ENCODE measurements at places on chromosomes 5 and 9.

DNA sequence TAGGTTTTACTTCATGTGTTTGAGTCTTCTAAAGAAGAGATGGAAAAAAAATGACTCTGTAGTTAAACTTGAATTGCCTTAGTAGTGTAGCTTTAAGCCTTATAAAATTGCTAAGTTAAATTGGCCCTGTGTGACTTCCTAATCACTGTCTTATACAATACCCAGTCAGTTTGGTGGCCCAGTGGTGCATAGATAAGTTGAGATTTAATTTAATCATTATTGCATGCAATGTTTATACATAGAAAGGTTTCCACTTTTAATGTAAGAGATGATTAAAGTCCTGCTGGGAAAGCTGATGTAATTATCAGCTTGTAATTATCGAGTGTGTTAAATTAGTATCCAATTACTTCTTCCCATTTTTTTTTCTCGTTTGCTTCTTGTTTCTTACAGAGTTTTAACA is 187.1 kb downstream of the TRIO start:
- no peak for DNase-seq

- DNase-seq = no peak
These were observed 77.8 kb downstream of the HRH2 start for GRCh38 chr5:175735701-175736100.

DNA sequence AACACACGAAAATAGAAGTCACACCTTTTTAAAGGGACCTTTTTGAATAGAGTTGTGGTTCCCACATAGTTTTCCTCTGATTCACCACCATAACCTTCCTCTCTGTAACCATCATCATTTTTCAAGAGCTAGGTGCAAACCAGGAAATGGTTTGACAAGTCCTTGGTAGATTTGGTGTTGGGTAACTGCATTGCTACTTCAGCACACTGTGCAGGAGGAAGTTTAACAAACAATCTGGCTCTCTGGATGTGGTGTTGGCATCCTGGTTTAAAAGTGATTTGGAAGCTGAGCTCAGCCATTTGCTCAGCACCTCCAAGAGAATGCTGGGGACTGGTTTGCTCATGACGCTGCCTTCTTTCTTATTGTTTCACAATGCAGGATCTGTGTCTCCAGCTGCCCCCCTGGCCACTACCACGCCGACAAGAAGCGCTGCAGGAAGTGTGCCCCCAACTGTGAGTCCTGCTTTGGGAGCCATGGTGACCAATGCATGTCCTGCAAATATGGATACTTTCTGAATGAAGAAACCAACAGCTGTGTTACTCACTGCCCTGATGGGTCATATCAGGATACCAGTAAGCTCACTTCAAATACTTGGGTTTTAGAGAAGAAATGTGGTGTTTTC is 213.1 kb downstream of the RFK start:
- no peak for DNase-seq

GRCh38 chr9:128454991-128455390 is 815 bp upstream of the ODF2 start:
- no peak for DNase-seq

DNA sequence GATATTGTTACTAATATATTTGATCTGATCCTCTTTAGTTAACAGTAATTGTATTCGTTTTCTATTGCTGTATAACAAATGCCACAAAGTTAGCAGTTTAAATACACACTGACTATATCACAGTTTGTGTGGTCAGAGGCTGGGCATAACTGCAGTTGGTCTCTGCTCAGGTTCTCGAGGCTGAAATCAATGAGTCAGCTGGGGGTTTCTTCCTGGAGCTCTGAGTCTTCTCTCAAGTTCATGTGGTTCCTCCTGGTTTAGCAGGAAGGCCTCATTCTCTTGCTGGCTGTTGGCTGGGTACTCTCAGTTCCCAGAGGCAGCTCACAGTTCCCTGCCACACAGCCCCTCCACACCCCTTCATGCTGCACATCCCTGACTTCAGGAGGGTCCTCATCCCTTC is 20.7 kb downstream of the COL23A1 start:
- no peak for DNase-seq

DNA sequence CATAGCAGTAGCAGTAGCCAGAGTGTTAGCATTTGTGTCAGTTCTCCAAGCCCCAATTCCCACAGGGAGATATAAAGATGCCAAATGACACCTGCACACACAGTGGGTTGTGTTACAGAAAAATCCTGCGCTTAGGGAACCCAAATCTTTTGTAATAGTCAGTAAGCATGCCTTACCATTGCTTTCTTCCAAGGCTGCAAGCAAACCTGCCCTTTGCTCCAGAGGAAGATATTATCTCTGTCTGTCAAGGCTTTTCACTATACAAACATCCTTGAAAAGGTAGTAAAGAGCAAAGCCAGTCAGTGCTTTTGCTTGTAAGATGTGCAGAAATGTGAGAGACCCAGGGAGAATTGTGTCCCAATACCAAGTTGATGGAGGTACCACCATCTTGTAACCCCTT is 2.9 kb downstream of the ANKDD1B start:
- no peak for DNase-seq

- DNase-seq = no peak
These were observed 206.8 kb upstream of the SLC24A2 start for GRCh38 chr9:19995619-19996018.

- DNase-seq = no peak
These were observed 19.4 kb downstream of the OGN start for GRCh38 chr9:92385001-92385400.

GRCh38 chr9:20290257-20290656 is 332.0 kb downstream of the MLLT3 start:
- DNase-seq = no peak

- DNase-seq = no peak
These were observed 273.2 kb downstream of the SH3GL2 start for GRCh38 chr9:17852108-17852507.

DNA sequence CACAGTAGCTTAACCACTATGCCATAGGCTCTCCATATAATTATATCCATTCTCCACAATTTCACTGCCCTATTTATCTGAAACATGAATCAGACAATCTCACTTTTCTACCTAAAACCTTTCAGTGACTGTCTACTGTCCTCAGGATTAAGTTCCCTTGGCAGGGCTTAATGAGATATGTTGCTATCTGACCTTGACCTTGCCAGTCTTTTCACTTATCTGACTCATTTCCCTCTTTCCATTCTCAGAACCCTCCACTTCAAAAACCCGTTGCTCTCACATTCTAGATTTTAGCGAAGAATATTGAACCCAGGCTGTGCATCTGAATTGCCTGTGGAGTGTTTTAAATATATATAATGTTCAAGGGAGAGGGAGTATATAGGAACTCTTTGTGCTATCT is 452.1 kb upstream of the MPDZ start:
- DNase-seq = no peak

- DNase-seq = no peak
These were observed 15.4 kb downstream of the LMAN2 start for GRCh38 chr5:177336112-177336511.

DNA sequence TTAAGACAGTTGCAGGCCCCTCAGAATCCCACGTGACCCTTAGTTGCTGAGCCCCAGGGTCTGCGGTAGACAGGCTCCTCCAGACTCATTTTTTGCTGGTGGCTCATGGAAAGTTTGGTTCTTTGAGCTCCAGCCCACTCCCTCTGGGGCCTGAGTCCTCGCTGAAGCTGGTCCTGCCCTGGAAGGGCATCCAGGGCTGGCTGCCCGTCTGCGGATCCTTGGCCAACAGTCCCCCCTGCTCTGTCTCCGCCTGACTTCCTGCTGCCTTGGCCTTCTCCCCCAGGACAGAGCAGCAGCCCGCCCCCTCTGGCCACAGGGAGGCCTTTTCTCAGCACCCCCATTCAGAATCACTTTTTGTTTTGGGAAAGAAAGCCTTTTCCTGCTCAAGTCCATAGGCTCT is 24.4 kb downstream of the SLC6A7 start:
- no peak for DNase-seq

GRCh38 chr5:75282581-75282980 is 45.9 kb upstream of the ANKRD31 start:
- no peak for DNase-seq

GRCh38 chr9:91777292-91777830 is 172.7 kb downstream of the ROR2 start:
- no peak for DNase-seq

DNA sequence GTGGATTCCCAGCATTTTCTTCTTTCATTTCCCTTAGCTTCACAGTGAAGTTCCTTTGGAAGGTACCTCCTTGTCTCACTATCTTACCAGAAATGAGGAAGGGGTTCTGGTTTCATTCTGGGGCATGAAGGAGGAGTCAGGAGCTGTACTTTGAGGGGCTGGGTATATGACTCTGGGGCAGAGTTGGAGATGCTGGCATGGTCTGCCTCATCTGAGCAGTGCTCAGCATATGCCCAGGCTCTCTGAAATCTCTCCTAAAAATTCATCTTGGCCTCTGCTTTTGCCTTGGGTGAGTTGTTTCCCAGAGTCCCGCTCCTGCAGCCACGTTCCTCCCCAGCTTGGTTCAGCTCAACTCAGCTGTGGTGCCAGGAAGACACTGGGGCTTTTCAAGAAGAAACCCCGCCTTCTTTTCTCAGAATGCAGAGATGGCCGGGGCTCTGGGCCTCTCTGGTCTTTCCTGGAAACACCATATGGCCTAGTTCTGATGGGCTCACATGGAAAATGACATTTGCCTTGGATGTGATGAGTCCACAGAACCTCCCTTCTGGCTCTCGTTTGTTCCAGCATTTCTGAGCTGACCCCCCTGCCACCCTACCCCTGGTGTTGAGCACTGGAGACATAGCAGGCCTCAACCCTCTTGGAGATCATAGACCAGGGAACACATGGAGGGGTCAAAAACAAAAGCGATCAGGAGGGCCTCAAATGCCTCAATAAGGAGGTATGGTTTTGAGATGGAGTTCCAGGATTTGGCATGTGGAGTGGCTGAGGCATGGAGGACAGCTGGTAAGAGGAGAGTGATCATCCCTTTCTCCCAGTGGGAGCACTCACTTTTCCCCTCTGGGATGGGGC is 12.0 kb upstream of the TGFBR1 start:
- no peak for DNase-seq

DNA sequence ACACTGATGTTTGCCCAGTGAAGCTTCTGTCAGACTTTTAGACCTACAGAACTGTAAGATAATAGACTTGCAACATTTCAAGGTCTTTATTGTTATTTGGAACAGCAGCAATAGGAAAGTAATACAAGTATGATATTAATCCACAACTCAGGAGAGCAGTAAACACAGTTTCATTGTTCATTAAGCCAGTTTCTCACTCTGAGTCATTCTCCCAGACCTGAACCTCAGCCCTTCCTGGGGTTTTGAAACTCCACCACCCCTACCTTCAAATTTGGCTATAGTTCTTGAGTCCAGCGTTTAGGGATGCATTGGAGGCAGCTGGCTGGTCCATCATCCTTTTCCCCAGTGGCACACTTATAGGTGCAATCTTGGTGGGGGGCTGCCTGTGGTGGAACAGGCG is 203.2 kb downstream of the RAB3C start:
- no peak for DNase-seq

GRCh38 chr9:134130503-134131375 is 5.1 kb upstream of the WDR5 start:
- no peak for DNase-seq

- DNase-seq = no peak
These were observed 103.2 kb downstream of the MSX2 start for GRCh38 chr5:174827558-174827957.

DNA sequence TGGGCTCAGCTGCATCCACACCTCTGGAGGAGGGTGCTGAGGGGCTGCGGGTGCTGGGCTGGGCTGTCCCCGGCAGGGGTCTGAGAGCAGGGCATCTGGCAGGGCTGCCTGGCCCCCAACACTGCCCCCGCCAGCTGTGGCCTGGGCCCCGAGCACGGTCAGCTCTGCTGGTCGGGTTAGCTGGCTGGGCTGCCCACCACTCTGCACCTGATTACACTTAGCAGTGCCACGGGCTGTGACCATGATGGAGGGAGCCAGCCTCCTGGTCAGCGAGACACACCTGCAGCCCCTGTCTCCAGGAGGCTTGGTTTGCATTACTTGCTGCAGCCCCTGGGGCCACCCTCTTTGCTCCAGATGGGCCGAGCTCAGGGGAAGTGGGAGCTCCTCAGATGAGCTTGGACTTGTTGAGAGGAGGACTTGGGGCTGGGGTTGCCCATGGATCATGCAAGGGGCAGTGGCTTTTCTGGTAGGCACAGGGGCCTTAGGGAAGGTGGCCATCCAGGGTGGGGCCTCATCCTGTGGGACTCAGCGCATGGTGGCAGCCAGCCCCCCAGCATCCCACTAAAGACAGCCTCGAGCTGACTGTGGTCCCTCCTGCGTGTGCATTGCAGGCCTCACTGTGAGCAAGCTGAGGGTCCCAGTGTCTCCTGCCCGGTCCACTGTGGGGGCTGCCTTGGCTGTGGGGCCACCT is 132.0 kb upstream of the FAM120A start:
- no peak for DNase-seq

DNA sequence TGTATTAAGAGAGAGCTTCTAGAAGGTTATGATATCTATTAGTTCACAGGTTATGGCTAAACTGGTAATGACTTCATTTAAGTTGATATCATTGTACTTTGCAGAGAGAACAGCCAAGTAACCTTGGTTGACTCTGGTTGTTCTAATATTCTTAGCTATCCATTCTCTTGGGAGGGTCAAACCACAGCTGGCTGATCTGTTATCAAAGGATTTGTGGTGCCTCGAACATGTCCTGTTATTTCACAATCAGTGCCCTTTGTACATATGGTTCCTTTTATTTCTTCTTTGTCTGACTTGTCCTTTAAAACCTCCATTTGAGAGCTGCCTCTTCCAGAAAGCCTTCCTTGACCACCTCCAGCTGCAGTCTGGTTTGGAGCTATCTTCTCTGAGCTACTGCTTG is 61.7 kb downstream of the PDE8B start:
- DNase-seq = no peak

- DNase-seq = no peak
These were observed 4.8 kb upstream of the PCSK5 start for GRCh38 chr9:75885652-75886051.

DNA sequence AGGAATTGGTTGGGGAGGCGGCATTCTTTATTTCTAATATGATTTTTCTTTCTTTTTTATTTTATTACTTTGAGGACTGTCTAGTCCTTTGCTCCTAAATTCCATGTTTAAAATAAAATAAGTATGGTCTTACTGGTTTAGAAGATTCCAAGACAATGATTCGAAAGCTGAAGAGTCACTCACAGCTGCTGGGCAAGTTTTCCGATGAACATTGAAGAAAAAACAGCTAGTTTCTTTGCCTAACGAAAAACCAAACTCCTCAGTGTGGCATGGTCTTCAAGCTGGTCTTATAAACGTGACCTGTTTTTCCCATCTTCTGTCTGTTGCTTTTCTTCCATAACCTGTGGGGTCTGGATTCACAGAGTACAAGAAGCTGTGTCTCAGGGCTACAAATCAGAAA is 25.1 kb downstream of the ZNF474 start:
- DNase-seq = no peak

Data from HS-27A (cell line).